Stimulated activated CD4-positive, alpha-beta T cell treated with anti-CD3 and anti-CD28 coated beads, Interleukin-4, amount 100 ng/mL, for 4 hours (primary cell): ENCODE measurements at places on chromosomes 4 and X.

DNA sequence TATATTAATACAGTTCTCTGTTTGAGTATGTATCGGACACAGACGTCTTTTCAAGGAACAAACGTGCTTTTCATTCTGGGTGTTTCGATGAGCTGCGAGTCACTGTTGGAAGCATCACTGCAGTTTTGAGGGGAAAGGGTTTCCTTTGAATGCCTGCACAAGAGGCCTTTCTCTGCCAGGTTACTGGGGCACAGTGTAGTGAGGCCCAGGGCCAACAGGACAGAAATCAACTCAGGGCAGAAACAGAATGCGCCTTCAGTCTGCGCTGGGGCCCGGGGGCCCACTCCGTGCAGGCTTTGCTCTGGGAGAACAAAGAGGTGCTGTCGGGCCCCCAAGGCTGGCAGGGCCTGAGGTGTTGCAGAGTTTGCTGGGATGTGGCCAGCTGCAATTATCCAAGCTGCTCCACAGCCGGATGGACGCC lies 2.3 kb upstream of the PPP2R3B start:
- no peak for DNase-seq

DNA sequence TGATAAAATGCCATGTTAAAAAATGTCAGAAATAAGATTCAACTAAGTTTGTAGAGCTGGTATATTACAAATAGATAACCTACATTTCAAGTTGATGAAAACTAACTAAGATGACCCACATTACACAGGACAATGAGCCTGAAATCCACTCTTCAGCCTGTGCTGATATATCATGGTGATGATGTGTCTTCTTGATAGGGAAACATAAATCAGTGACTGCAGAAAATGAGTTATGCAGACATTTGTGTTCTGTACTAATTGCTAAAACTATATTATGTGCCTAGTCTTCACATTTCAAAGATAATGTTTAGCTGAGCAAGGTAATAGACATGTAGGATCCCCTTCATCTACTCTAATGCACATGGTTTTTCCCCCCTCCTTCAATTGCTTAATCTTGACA lies 331.6 kb upstream of the F9 start:
- DNase-seq = no peak

DNA sequence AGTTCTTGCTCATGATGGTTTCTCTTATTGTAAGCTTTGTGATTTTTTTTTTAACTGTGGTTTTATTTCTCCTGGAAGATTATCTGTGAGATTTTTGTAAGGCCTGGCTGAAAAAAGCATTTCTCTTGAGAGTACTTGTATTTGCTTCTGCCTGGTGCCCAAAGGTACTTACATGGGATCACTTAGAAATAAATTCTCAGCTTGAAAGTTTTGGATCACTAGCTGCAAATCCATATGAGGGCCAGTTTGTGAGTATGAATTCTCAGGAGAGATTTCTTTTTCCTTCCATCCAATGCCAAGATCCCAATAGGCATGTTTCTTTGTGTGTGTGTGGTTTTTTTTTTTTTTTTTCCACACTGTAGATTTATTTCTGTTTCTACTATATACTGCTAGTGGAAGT lies 1884.7 kb upstream of the PCDH7 start:
- no peak for DNase-seq

- DNase-seq = no peak
Observed at GRCh38 chrX:150236327-150236726, 126.8 kb upstream of the MAMLD1 start.
